Occipital lobe (tissue), 3 donors: ENCODE measurements at places on chromosomes 11 and 22. TPM values are rescaled to one million over a fixed set of nuclear protein-coding genes. Genes with fewer than 3 reads are reported as not detected.

DNA sequence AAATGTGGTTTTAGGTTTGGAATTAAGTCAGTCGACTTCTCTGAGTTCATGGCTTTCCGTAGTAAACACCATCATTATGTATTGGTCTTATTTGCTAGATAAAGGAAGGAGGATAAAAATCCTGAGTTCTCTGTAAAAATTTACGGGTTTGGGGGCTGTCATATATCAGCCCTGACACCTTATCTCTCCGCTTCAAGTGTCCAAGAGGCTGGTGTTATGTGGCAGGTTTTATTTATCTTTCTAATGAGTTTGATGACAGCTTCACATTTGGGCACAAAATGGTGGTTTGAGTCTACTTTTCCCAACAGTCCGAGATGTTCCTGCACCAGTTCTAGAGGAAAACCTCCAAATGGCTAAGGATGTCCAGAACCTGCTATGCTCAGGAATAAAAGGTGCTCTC lies 67.3 kb upstream of the VSTM5 start:
- DNase-seq = no peak

DNA sequence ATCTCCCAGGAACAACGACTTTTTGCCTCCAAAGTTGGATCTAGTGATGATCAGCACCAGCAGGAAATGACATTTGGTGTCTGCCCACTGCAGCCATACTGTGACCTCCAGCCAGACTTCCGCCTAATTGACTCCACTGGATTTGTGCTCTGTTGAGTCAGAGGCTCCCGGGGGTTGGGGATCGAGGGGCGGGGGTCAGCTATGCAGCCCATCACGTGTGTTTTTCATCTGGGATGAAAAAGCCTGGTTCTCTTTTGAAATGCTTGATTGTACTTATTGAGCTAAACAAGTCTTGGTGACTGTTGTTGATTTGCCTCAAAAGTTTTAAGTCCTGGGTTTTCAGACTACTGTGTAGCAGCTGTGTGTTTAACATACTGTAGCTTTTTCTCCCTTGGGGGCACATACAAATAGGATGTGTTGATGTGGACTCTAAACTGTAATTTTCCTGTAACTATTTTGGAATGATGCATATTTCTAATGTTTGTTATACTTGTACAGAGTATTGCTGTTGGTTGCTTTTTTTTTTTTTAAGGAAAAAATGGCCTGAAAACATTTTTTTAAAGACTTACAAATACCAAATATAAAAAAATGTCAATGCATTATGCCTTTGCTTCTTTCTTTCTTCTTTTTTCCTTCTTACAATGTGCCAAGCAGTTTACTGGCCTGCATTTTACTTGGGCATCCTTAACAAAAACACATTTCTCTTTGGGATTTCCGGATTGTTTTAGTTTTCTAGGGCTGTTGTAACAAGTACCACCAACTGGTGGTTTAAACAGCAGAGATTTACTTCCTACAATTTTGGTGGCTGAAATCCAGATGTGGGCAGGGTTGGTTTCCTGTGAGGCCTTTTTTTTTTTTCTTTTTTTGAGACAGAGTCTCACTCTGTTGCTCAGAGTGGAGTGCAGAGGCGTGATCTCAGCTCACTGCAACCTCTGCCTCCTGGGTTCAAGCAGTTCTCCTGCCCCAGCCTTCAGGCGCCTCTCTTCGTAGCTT lies 46.1 kb upstream of the OR4B1 start:
- DNase-seq = no peak

GRCh38 chr22:32323513-32324164 lies 34.0 kb upstream of the RFPL3 start:
- DNase-seq = no peak

- DNase-seq = no peak
Measured at GRCh38 chr11:32960553-32961164, 55.0 kb upstream of the DEPDC7 start.

- DNase-seq = peak; percentile 75
Measured at GRCh38 chr11:113305440-113306336, 8.7 kb upstream of the TTC12 start.

DNA sequence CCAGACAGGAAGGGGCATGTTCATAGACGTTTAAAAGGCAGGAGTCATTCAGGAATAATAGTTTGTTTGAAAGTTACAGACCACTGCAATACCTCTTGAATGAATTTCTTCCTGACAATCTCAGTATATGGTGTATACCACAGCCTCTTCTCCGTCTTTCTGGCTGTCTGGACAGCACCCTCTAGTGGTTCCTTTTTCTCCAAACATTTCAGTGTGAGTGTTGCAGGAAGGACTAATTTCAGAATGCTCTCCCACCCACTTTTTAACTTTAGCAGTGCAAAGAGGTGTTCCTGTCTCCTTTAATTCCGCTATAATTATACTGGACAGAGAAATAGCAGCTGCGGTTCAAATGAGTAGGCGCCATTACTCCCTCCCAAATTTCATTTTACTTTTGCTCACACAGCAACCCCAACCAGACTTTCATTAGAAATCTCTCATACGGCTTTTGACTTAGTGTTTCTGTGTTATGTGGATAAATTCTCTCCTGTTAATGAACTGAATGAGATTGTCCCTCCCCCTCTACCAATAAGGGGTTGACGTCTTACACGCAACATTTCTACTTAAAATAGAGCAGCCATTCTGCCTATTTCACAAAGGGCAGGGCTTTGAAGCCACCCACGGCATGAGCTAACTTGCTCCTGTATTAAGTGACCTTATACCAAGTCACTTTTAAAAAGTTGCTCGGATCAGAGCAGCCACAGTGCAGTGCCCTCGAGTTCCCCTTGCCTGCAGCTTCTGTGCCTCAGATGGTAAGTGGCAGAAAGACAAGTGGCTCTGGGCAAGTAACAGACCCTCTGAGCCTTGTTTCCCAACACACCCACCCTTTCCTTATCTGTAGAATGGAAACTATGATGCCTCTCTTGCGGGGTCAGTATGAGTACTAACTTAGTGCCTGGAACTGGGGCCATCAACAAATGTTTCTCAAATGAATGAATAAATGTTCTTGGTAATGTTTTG lies 368.6 kb downstream of the OPCML start:
- no peak for DNase-seq

GRCh38 chr22:26476705-26477340 lies 6.8 kb downstream of the HPS4 start:
- no peak for DNase-seq

- no peak for DNase-seq
Measured at GRCh38 chr11:130865091-130865773, 51.0 kb downstream of the SNX19 start.

GRCh38 chr22:23385678-23386631 lies 194.1 kb downstream of the IGLL1 start:
- peak; percentile 63 for DNase-seq

GRCh38 chr11:60771879-60772525 lies 13.1 kb upstream of the MS4A10 start:
- no peak for DNase-seq

- DNase-seq = peak; percentile 22
Measured at GRCh38 chr11:93849751-93850593, 446 bp downstream of the VSTM5 start.

DNA sequence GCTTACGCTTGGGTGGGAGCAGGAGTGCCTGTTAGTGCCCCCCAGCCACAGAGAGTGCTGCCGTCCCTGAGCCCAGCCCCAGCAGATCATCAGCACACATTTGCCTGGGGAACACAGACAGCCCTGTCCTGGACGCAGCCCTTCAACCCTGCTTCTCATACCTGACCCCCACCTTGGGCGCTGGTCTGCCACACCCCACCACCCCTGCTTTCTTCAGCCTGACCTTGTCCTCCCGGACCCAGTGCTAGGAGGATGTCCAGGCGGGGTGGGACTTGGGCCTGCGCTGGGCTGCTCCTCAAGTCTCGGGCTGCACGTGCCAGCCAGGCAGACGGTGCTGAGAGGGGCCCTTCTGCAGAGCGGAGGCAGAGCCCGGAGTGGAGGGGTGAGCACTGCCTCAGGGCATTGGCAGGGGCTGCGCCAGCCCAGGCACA lies 119.2 kb downstream of the KCNQ1OT1 start:
- DNase-seq = no peak

GRCh38 chr11:43250309-43250708 lies 61.5 kb upstream of the API5 start:
- no peak for DNase-seq

GRCh38 chr11:2818021-2818420 lies 67.6 kb downstream of the CDKN1C start:
- DNase-seq = no peak

- DNase-seq = no peak
Measured at GRCh38 chr11:132288036-132288435, 917.6 kb downstream of the NTM start.

DNA sequence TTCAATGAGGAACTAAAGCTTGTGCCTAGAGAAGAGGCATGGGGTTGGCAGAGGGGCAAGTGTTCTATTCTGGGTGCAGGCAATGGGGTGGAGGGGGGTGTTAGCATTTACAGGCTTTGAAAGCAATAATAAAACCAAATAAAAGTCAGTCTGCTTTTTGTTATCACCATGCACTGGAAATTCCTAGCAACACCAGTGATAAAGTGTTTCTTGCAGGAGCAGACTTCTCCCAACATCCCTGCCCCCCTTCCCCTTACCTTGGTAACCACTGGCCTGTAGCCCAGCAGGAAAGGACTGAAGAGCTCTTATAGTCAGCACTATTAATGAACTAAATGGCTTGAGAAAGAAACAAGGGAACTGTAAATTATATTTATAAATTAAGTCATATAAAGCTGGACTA lies 65.2 kb upstream of the SESN3 start:
- no peak for DNase-seq

DNA sequence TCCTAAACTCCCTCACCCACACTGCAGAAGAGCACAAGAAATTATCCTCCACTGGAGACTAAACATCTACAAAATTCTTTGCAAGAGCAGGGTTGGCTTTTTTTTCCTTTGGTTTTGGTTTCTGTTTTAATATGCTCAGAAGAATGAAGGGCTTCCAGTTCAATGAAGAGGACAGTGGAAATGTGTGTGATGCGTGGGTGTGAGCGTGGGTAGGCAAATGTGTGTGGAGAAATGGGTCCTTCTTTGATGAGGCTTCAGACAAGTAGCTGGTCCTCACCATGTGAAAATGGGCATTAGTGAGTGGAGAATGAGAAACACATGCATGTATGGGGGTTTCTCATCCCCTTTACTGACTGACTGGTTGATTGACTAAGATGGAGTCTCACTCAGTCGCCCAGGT lies 263.3 kb upstream of the SYN3 start:
- DNase-seq = no peak

DNA sequence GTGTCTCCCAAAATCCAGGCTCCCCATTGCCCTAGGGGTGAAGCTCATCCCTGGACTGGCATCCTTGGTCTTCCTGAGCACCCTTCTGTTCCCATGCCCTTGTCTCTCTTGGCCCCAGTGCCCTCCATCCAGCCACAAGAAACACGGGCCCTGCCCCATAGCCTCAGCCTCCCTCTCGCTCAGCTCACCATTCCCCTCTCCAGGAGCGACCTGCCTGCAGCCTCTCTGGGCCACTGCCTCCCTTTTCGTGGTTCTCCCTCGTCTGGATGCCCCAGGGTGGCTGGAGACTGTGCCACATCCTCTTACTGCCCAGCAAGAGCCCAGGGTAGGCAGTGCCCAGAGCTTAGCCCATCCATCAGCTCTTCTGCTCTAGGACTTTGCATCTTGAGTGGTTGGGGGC lies 532.1 kb downstream of the TBC1D22A start:
- no peak for DNase-seq

DNA sequence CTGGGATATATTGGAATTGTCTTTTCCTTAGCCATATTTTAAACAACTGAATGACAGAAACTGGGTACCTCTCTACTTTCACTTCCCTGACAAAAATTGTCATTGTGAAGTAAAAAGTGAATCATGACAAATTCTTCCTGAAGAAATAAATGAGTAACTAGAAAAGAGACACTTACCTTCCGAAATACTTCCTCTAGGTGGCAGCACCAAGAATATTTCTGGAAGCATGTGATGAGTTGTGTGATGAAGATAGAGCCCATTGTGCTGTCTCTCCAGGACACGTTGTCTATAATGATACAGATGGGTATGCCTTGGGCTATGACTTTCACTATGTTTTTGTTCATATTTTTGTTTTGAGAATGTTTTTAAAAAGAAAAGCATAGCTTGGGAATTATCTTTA lies 21.5 kb downstream of the CASP4 start:
- no peak for DNase-seq

The APLNR gene
- total RNA-seq = 5.8 TPM

The NUP98 gene
- 72.1 TPM for total RNA-seq

The IL10RA gene
- 6.7 TPM for total RNA-seq

The SF3A1 gene
- 16.1 TPM for total RNA-seq

The IGSF22 gene
- 0.16 TPM for total RNA-seq
